ENCODE measurements at places on chromosomes 2 and 18. TPM values are rescaled to one million over a fixed set of nuclear protein-coding genes. Genes with fewer than 3 reads are reported as not detected.

CROCC2 gene
- total RNA-seq, result not detected

GPR45 gene
- 0.44 TPM for total RNA-seq

DNA sequence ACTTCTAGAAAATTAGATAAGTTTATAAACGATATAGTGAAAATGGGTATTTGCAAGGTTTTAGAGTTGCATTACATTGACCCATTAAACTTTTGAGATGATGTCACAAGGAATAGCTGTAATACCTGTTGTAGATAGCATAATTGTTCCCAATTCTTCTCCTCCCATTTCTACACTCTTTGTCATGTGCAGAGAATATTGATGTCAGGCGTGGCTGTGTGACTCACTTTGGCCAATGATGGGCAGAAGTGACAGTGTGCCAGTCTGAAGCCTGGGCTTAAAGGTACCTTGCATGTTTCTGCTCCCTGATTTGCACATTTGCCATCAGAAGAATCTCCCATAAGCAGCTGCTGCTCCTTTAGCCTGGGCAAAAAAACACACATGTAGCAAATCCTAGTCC lies 26.9 kb upstream of the CCBE1 start:
- no peak for DNase-seq

DNA sequence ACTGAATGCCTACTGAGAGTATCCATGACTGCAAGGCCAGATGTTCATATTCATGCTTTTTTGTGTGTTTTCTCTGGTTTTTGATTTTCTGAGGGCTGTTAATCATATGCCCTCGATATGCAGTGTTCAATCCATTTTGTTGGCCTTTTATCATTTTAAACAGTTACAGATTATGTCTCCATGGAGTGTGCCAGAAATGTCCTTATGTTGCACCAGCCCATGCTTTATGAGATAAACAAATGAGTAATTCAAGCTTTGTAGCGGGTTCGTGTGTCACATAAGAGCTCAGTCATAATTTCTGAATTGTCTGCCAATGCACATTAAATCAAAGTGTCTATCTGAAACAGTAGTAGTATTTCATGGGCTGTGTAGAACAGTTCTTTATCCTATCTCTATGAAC lies 583.0 kb downstream of the THSD7B start:
- DNase-seq, result no peak

- DNase-seq, result no peak
Observed at GRCh38 chr18:74902147-74902455, 304.4 kb downstream of the ZNF407 start.

GRCh38 chr2:11680182-11680900 lies 10.3 kb upstream of the NTSR2 start:
- no peak for DNase-seq

DNA sequence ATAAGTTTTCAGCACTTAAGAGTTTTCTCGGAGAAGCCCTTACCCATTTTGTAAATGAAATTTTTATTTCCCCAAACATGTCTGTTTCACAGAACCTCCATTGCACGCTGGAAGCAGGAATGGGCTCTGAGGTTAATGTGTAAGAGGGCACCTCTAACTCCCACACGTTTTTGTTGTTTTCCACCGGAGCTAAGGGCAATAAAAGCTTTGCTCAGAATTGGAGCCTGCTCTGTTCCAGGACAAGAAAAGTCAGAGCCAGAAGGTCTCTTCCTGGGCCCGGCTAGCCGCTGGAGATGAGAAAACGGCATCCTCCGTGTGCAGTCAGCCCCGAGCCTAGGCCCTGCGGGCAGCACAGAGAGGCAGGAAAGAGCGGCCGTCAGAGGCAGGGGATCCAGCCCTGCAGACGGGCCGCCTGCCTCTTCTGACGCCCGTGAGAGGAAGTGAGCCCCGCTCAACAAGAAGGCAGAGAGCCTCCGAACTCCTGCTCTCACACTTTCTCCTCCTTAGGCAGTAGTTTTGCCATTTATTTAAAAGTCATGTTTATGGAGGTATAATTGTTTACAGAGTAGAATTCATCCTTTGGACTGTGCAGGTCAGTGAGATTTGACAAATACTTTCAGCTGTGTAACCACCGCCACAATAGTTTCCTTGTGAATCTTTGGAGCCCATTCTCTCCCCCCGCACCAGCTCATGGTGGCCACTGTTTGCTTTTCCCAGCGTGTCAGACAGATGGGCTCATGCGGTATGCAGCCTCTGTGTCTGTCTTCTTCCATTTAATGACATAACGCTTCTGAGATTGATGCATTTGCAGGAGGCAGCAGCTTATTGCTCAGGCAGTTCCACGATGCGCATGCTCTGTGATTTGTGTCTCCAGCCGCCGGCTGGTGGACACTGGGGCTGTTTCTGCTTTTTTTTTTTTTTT lies 117.3 kb downstream of the GALR1 start:
- peak; percentile 65 for DNase-seq

- no peak for DNase-seq
Observed at GRCh38 chr18:75353357-75353756, 74.1 kb downstream of the SMIM21 start.
